ENCODE measurements at places on chromosomes 11 and 22.

DNA sequence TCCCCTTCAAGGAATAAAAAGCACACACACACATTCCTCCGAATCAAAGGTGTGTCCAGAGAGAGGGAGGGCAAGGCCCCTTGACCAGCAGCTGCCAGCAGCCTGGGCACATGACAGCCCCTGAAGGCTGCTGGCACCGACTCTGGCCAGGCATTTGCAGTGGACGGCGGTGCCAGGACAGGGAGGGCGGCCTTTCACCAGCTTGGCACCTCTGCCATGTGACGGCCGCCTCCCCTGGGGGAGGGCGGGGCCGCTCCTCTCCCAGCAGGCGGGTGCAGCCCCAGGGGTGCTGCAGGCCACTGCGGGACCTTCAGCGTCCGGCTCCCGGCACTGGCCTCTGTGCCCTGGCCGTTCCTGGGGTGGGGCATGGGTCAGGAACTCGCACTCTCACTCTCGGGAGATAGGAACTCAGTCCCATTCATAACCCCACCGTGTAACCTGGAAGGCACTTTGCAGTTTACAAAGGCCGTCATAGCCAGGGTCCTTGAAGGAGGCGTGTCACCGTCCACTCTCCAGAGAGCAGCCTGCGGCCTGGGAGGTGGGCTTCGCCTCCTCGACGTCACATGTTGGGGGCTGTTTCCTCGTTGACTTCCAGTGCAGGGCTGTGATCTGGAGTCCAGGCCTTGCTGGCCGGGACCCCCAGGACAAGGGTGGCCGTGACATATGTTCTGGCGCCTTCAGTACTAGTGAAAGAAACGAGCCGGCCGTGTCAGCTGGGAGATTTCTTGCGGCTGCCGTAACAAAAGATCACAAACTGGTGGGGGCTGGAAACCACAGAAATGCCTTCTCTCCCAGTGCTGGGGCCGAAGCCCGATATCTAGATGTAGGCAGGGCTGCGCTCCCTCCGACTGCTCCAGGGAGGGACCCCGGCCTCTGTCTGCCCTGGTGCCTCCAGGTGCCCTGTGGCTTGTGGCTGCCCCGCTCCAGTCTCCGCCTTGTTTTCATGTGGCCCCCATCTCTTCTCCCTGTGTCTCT is 39.9 kb upstream of the SMIM38 start:
- no peak for DNase-seq

GRCh38 chr11:17476317-17477083 is at the start of gene ABCC8:
TSS of gene ABCC8 (minus strand) at chr11:17476845. CDS start at chr11:17476776, 69 bp downstream.
- DNase-seq, result no peak

DNA sequence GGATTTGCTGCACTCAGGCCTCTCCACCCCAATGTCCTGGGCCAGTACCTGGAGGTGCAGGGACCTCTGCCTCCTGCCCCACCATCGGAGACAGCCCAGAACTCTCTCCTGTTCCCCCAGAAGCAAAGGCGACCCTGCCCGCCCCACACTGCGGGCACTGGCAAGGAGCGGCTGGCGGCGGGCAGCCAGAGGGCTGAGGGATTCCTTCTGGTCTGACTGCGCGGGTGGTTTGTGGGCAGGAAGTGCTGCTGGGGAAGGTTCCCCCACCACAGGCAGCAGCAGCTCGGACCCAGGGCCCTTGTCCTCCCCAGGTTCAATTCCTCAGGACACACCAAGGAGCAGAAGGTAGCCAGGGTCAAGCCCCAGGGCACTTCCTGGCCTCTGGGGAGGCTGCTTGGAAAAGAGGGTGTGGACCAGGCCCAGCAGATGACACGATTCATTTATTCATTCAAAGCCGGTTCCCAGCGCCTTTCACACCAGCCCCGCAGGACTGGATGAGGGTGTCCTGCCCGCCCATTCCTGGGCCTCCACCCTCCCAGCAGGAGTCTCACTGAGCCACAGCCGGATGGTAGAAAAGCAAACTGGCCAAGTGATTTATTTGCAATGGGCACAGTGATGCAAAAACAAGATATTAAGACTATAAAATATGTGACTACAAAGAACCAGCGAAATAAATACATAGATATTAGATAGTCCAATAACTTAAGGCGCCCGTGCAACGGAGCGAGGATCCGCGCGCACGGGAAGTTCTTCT is 1.2 kb downstream of the PHLDA2 start:
- no peak for DNase-seq

DNA sequence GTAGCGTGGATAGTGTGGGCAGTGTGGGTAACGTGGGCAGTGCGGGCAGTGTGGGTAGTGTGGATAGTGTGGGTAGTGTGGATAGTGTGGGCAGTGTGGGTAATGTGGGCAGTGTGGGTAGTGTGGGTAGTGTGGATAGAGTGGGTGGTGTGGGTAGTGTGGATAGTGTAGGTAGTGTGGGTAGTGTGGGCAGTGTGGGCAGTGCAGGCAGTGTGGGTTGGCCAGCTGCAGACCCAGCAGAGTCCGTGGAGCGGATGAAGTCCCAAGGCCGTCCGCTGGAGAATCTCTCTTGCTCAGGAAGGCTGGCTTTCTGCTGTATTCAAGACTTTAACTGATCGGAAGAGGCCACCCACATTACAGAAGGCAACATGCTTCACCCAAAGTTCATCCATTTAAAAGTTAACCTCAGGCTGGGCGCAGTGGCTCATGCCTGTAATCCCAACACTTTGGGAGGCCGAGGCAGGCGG is 26.1 kb upstream of the KRTAP5-6 start:
- DNase-seq, result no peak

- no peak for DNase-seq
Observed at GRCh38 chr11:37124384-37124783, 526.3 kb upstream of the RAG2 start.

DNA sequence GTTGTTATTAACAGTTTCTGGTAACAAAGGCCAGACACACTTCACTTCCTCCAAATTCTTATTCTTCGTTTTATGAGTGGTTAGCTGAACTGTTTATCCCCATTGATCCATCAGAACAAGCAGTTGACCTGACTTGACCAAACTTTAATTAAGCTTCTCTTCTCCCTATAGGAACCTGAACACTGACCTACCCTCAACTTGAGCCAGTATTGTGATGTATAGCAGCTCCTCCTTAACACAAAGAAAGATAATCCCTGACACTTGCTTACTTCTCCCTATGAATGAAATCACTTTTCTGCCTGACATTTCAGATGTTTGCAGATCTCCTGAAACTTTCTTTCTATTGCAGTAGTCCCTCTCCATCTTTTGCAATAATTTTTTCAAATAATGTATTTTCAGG is 41.9 kb downstream of the ANO5 start:
- DNase-seq, result no peak

DNA sequence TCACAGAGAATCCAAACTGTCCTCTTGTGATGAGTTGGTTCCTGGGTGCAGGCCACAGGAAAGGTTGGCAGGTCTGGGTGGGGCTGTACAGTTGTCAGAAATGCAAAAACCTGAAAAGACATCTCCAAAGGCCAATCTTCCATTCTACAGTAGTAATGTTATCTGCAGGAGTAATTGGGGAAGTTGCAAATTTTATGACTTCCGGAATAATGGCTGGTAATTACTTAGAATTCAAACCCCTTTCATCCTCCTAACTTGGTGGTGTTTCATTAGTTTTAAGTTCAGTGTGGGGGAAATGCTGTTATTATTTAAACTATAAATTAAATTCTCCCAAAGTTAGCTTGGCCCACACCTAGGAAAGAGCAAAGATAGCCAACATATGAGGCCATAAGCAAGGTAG is 64.7 kb upstream of the FAT3 start:
- no peak for DNase-seq

All from GM06990 (cell line).